Esophagus (tissue), 2 donors: ENCODE measurements at places on chromosomes 2 and 18. TPM values are rescaled to one million over a fixed set of nuclear protein-coding genes. Genes with fewer than 3 reads are reported as not detected.

PIGN gene
- polyA plus RNA-seq, result 10.5 TPM

BCL11A gene
- polyA plus RNA-seq, result 25.5 TPM

SETBP1 gene
- polyA plus RNA-seq, result 1.6 TPM

C1GALT1C1L gene
- 0.45 TPM for polyA plus RNA-seq

DUSP2 gene
- 2.8 TPM for polyA plus RNA-seq

IL18R1 gene
- 0.83 TPM for polyA plus RNA-seq

TMBIM1 gene
- polyA plus RNA-seq, result 231 TPM

ITPRIPL1 gene
- 0.84 TPM for polyA plus RNA-seq

ONECUT2 gene
- under 0.01 TPM for polyA plus RNA-seq

FBXO15 gene
- 0.16 TPM for polyA plus RNA-seq

RNF103 gene
- 13.7 TPM for polyA plus RNA-seq

CAPN14 gene
- polyA plus RNA-seq, result 72.7 TPM

TMEFF2 gene
- polyA plus RNA-seq, result 0.08 TPM

SLC23A3 gene
- 1.2 TPM for polyA plus RNA-seq

CCDC88A gene
- 7.0 TPM for polyA plus RNA-seq

MAB21L4 gene
- polyA plus RNA-seq, result 254 TPM

COL5A2 gene
- polyA plus RNA-seq, result 6.7 TPM

INPP5D gene
- polyA plus RNA-seq, result 5.6 TPM

IL36G gene
- polyA plus RNA-seq, result 6.2 TPM

PTPN4 gene
- 2.0 TPM for polyA plus RNA-seq

SOWAHC gene
- polyA plus RNA-seq, result 28.7 TPM

ERFE gene
- polyA plus RNA-seq, result 0.06 TPM

ZFP36L2 gene
- polyA plus RNA-seq, result 64.2 TPM

MLPH gene
- polyA plus RNA-seq, result 4.4 TPM

AMER3 gene
- not detected for polyA plus RNA-seq

MEIS1 gene
- polyA plus RNA-seq, result 16.8 TPM

DUSP19 gene
- 0.40 TPM for polyA plus RNA-seq

CD302 gene
- 3.8 TPM for polyA plus RNA-seq

ACVR1C gene
- 0.06 TPM for polyA plus RNA-seq

CLEC4F gene
- polyA plus RNA-seq, result 0.14 TPM

CCDC85A gene
- polyA plus RNA-seq, result 0.11 TPM

EPAS1 gene
- 47.4 TPM for polyA plus RNA-seq

SERPINB11 gene
- polyA plus RNA-seq, result 11.7 TPM

SOCS6 gene
- polyA plus RNA-seq, result 6.7 TPM

CAVIN2 gene
- polyA plus RNA-seq, result 11.1 TPM

NFATC1 gene
- 1.3 TPM for polyA plus RNA-seq
